MM.1S (cell line): ENCODE measurements at places on chromosomes 11 and 22.

- DNase-seq, result peak; percentile 45
These were observed at the start of gene SORL1 for GRCh38 chr11:121451986-121452608. TSS of gene SORL1 (plus strand) at chr11:121452314. CDS start at chr11:121452332, 18 bp downstream.

DNA sequence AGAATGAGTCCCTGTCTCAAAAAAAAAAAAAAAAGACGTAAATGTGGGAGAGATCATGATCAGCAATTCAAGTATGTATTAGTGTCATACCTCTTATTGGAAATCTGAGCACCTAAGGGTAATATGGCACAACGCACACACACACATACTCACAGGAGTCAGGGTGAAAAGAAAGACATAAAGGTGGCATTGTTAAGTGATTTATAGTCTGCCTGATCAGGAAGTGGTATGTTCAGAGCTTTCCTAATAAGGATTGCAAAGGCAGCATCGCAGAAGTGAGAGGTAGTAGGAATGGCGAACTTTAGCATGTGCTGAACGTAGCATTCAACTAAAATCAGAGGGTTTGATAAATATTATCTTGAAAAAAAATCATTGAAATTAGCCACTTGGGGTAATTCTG is 854.3 kb downstream of the METTL15 start:
- no peak for DNase-seq

- DNase-seq, result peak; percentile 16
These were observed 133.0 kb upstream of the C11orf58 start for GRCh38 chr11:16605389-16605893.

GRCh38 chr11:23425381-23425780 is 565.1 kb upstream of the CCDC179 start:
- DNase-seq, result no peak

DNA sequence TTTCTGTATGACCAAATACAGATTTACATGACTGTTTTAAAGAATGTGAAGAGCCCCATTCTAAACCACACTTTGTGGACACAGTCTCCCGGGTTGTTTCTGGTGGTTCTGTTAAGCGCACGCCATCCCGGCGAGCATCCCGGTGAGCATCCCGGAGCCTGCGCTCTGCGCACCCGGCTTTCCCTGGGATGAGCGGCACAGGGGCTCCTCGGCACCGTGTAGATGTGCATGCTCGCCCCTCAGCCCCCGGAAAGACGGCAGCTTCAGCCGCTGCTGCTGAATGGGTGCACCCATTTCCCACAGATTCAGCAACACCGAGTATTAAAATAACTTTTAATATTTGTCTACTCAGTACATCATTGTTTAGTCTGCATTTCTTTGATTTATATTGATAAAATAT is 36.0 kb downstream of the GLB1L2 start:
- no peak for DNase-seq

DNA sequence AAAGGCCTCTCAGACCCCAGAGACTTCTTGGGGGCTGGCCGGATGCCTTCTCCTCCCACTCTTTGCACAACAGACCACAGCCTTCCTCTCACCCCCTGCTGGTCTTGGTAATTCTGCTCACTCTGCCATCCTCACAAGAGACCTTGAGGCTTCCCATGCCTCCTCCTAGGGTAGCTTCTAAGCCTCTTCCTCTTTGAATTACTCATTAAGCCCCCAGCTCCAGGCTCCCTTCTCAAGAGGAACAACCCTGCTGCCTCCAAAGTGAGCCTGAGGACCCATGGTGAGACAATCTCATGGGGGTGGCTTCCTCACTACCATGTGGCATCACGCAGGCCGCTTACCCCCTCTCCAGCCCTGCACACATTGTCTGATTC is 184.6 kb upstream of the SYT13 start:
- DNase-seq, result no peak

DNA sequence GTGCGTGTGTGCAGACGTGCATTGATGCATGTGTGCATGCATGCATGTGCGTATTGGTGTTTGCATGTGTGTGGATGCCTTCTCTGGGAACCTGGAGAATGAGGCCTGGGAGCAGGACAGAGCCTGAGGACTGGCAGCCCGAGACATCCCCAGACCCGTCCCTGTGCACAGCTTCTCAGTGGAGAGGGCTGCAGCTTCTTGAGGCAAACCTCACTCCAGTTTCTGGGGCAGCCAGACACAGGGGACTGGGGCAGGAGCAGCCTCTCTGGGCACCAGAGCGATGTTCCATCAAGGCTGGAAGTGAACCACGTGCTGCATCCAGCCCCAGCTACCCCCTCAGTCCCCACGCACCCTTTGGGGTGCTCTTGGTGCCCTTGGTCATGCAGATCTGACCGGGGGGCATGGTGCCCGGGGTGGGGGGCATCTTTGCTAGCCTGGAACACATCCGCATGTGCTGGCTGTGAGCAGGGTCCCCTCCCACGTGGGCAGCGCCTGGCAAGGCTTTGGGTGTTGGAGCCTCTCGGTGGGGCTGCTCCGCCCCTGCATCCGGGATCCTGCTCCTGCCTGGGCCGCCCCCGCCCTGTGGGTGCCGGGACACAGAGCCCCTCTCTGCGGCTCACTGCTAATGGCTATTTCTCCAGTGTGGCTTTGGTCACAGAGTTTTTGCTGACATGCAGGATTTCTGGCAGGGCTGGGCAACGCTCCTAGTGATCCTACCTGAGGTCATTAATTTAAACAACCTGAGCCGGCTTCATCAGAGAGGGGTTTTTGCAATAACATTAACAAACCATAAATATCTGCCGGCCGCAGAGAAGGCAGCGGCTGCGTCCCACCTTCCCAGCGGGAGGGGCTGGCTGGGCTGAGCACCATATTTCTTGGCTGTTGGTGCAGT is 434.7 kb downstream of the TBC1D22A start:
- DNase-seq, result no peak

- DNase-seq, result no peak
These were observed 1508.9 kb downstream of the BRD1 start for GRCh38 chr22:48318575-48319320.

DNA sequence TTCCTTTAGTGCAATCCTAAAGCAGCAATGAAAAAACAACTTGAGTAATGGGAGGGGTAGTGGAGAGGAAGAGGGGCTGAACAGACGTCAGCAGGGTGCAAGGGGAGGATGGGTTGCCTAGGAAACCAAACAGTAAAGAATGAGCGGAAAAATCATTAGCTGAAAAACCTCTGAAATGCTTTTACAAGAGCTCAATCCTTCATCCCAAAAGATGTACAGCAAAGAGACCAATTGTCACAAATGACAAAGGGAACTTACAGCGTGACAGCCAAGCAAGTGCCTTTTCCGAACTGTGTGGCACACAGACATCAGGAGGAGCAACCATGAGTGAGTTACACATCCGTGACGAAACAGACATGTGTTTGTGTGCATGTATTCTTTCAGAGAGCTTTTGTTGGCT is 104.6 kb downstream of the SIK3 start:
- no peak for DNase-seq

GRCh38 chr11:88480223-88480622 is 142.7 kb upstream of the CTSC start:
- no peak for DNase-seq

- DNase-seq, result no peak
These were observed 89.5 kb downstream of the BMAL1 start for GRCh38 chr11:13367115-13367514.
